Left renal cortex interstitium (tissue), 4 donors: ENCODE measurements at places on chromosomes 13 and 19.

- DNase-seq = no peak
Measured at GRCh38 chr13:51550151-51550550, 34.1 kb upstream of the WDFY2 start.

- DNase-seq = no peak
Measured at GRCh38 chr19:50649433-50650391, at the start of gene C19orf81. Gene C19orf81, plus strand, starts transcription at chr19:50649445. Its CDS starts 0 bp downstream, at chr19:50649445.

DNA sequence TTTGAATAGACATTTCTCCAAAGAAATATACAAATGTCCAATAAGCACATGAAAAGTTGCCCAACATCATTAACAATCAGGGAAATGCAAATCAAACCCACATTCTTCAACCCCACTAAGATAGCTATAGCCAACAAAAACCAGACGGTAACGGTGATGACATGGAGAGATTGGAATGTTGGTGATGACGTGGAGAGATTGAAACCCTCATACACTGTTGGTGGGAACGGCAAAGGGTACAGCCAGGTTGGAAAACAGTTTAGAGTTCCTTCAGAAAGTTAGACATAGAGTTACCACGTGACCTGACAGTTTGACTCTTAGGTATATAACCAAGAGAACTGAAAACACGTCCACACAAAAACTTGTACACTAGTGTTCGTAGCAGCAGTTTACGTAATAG lies 48.1 kb downstream of the TNFRSF19 start:
- DNase-seq = no peak

DNA sequence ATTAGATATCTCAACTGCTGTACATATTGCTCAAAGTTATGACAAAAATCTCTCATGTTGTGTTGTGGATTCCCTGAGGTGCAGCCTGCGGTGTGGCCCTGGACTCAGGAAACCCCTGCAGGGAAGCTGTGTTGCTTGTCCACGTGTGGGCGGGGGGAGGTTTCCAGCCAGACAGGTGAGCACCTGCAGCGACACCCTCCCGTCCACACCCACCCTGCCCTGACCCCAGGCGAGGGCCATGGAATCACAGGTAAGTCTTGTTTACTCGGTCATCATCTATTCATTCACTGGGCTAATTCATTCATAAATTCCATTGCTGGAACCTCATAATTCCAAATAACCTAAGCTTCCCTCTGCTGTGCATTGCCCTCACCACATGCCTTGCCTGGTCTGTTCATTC lies 14.1 kb downstream of the PLPP2 start:
- no peak for DNase-seq

GRCh38 chr13:70162141-70162540 lies 53.9 kb upstream of the KLHL1 start:
- DNase-seq = no peak
